Memory B cell (primary cell): ENCODE measurements at places on chromosomes 16 and 17.

- no peak for DNase-seq
Measured at GRCh38 chr17:76582660-76583059, 3.0 kb downstream of the ST6GALNAC2 start.

DNA sequence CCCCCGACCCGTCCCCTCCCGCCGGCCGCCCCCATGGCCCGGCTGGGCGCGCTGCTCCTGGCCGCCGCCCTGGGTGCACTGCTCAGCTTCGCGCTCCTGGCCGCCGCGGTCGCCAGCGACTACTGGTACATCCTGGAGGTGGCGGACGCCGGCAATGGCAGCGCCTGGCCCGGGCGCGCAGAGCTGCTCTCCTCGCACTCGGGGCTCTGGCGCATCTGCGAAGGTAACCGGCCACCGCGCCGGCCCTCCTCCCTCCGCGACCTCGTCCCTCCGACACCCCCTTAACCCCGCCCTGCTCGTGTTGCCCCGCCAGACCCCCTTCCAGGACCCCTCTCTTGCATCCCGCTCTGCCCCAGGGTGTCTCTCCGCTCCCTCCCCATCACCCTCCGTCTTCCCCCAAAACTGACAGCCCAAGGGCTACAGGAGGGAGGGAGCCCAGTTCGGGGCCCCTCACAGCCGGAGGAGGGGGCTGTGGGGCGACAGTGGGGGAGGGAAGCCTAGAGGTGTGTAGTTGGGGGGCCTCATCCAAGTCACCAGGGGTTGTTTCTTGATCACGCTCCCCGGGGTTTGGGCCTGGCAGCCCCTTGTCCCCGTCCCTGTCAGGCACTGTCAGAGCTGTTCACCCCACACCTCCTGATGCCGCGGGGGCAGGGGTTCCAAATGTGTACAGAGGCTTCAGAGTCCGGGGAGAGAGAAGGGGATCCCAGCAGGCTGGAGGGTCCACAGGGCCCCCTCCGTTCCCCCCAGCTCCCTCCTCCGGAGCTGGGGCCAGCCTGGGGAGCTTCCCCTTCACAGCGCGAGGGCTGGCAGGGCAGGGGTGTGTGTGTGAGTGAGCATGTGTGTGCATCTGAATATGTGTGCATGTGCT is 794 bp downstream of the TMEM235 start:
- DNase-seq, result peak; percentile 41

DNA sequence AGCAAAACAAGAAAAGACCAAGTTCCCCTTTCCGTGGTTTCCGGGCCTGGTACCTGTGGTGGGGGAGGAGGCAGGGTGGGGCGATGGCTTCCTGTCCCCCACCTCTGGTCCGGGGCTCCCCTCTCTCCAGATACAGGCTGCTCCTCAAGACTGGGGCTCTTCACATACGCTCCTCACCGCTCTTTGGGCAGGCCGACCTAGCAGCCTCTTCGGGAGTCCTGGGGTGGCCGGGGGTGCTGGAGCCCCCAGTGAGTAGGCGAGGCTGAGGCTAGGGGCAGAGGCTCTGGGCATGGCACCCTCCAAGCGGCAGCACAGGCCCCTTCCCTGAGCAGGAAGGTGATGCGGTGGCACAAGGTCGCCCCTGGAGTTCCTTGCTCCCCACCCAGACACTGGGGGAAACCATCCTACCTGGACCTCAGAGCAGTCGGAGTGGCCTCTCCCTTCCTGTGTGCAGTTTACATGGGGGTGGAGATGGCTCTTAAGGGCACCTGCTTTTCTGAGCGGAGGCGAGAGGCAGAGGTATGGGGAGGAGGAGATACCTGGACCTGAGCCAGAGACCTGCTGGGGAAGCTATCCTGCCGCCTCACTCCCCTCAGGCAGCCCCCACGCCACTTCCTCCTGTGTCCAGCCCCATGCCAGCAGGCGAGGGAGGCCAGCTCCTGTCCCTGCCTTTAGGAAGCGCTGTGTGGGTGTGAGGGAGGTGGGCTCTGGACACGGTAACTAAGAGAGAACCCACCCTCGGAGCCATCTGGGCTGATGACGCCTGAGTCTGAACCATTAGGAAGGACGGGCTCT is 891 bp downstream of the CORO1A start:
- peak; percentile 72 for DNase-seq

DNA sequence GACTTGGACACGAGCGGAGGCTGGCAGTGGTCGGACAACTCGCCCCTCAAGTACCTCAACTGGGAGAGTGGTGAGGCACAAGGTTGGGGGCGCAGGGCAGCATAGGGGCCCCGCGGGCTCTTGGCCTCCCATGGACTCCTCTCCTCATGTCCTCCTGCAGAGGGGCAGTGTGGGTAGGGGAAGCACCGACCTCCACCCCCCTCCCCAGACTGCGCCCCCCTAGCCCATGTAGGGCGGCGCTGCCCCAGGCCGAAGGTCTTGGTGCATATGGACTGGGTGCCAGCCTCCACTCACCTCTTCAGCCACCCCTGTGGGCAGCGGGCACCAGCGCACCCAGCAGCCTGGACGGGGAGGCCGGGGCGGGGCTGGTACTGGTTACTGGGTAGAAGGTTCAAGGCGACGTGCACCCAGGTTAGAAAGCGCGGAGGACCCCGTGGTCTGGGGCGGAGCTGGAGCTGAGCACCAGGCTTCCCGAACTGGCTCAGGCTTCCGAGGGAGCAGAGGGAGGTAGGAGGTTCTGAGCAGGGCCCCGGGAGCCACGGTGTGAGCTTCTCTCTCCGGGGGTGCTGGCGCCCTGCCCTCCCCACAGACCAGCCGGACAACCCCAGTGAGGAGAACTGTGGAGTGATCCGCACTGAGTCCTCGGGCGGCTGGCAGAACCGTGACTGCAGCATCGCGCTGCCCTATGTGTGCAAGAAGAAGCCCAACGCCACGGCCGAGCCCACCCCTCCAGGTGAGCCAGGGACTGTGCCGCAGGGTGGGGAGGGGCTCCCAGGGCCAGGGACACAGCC is 39.5 kb downstream of the MRC2 start:
- DNase-seq, result no peak
